ENCODE measurements at places on chromosomes 12 and 14. TPM values are rescaled to one million over a fixed set of nuclear protein-coding genes. Genes with fewer than 3 reads are reported as not detected.

DNA sequence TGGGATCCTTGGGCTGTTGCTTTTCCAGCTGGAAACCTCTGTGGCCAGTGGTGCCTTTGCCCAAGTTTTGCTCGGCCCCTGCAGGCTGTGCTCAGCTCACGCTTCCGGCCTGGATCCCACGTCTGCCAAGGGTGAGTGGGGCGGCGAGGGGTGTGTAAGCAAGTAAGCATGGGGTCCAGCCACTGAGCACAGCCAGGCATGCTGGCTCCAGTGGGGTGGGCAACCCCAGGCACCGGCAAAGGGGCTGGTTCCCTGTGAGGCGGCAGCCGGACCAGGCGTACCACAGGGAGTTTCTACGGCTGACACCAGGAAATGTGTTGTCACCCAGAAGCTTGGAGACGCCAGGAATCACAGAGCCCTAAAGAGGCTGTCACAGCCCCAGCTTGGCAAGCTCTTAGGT is 393.4 kb upstream of the CCDC196 start:
- no peak overlapping the region for H3K4me3 ChIP-seq
- DNase-seq: no peak
- no peaks in the 10 kb centered on the region for H3K27me3 ChIP-seq
- H3K27ac ChIP-seq: no peak overlapping the region
- peaks cover 4% of the 10 kb centered on the region for H3K4me1 ChIP-seq

- DNase-seq: no peak
- no peak overlapping the region for H3K4me3 ChIP-seq
- no peaks in the 10 kb centered on the region for H3K36me3 ChIP-seq
- no peak overlapping the region for H3K27ac ChIP-seq
Observed at GRCh38 chr12:80617733-80618132, 89.7 kb upstream of the MYF6 start.

DNA sequence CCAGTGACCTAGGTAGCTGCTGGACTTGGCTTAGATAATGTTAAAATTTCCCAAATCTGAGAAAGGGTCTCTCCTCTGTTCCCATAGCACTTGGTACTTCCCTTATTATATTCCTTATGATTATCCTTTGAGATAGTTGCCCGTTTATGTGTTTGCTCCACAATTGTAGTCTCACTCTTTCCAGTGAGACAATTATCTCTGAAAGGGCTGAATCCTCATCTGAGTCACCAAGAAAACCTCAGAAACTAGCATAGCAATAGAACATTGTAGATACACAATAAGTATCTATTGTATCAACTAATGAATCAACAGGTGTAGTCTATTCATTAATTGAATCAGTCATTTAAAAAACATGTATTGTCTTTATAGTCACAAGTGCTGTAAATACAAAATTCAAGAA is 119.1 kb upstream of the FAR2 start:
- H3K4me3 ChIP-seq: no peak overlapping the region
- DNase-seq: no peak
- H3K27me3 ChIP-seq: peaks cover 2% of the 10 kb centered on the region
- no peak overlapping the region for H3K27ac ChIP-seq
- no peaks in the 10 kb centered on the region for H3K4me1 ChIP-seq
- H3K36me3 ChIP-seq: no peaks in the 10 kb centered on the region

RERG gene
- total RNA-seq: 83.8 TPM

MYH6 gene
- total RNA-seq: not detected

GRCh38 chr14:83988275-83988674 is 1541.7 kb upstream of the FLRT2 start:
- no peaks in the 10 kb centered on the region for H3K36me3 ChIP-seq
- H3K4me3 ChIP-seq: no peak overlapping the region
- H3K27me3 ChIP-seq: no peaks in the 10 kb centered on the region
- H3K4me1 ChIP-seq: no peaks in the 10 kb centered on the region
- H3K27ac ChIP-seq: no peak overlapping the region
- no peak for DNase-seq

Data from osteocyte (in vitro differentiated cells).